NCI-H146 (cell line): ENCODE measurements at places on chromosomes 5 and 9.

GRCh38 chr5:132065351-132065937 is 5.0 kb downstream of the IL3 start:
- peak; percentile 48 for DNase-seq

DNA sequence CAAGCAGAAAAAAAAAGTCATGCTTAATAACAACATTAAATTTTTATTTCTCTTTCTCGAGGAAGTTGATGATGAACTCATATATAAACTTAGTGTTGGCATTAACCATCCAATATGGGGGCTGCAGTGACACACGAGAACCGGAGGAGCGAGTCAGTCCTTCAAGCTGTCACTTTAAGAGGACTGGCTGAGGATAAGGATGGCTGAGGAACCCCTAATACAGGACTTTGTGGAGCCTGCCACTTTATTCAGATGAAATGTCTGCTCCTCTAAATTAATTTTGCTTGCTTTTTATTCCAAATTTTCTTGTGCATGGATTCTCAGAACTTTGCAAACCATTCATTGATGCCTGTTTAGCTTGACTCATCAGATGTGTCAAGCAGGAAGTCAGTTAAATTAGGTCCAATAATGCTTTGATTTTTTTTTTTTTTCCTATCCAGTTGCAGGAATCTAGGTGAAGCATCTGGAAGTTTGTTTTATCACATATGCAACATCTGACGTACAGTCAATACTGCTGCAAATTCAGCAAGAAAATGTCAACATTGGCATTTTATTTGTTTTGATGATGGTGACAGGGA is 144.2 kb upstream of the COL5A1 start:
- no peak for DNase-seq

- DNase-seq = no peak
These were observed 331.3 kb upstream of the RFX3 start for GRCh38 chr9:3857091-3857490.

DNA sequence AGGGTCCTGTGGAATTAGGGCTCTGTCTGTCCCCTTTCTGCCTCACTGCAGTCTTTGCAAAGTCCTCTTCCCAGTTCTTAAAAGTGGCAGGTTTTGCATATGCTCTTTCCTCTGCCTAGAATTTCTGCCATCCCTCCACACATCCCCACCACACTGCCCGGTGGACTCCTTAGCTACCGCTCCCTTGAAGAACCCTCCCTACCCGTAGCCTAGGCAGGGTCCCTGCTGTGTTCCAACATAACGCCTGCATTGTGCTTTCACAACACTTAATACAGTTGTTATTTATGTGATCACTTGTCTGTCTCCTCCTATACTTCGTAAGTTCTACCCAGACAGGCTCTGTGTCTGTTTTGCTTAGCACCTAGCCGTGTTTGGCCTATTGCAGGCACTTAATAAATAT is 142.5 kb upstream of the DMRT1 start:
- no peak for DNase-seq

DNA sequence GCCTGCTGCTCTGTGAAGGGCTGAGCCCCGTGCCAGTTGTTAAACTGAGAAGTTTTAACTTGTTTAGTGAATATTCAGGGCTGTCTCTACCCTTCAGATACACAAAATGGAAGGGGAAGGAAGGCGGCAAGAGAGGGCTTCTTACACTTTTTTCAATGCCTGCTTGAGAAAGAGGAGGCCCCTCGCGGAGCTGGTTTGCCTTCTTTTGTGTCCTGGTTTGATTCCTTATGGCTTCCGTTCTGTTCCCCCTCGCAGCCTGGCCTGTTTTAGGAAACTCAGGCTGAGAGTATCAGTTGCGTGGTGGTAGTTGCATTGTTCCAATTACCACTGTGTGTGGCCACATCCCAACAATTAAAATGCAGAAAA is 1.0 kb downstream of the FAM53C start:
- DNase-seq = no peak

GRCh38 chr9:97480174-97480573 is 21.3 kb upstream of the TMOD1 start:
- no peak for DNase-seq

GRCh38 chr9:74742792-74743730 is 144.7 kb downstream of the TRPM6 start:
- DNase-seq = no peak
